ENCODE measurements at places on chromosomes 2 and 18.

- H3K4me3 ChIP-seq: no peak overlapping the region
- H3K4me1 ChIP-seq: no peaks in the 10 kb centered on the region
- no peak overlapping the region for H3K27ac ChIP-seq
- no peaks in the 10 kb centered on the region for H3K36me3 ChIP-seq
- DNase-seq: no peak
These were observed 59.8 kb downstream of the DSEL start for GRCh38 chr18:67456711-67457110.

DNA sequence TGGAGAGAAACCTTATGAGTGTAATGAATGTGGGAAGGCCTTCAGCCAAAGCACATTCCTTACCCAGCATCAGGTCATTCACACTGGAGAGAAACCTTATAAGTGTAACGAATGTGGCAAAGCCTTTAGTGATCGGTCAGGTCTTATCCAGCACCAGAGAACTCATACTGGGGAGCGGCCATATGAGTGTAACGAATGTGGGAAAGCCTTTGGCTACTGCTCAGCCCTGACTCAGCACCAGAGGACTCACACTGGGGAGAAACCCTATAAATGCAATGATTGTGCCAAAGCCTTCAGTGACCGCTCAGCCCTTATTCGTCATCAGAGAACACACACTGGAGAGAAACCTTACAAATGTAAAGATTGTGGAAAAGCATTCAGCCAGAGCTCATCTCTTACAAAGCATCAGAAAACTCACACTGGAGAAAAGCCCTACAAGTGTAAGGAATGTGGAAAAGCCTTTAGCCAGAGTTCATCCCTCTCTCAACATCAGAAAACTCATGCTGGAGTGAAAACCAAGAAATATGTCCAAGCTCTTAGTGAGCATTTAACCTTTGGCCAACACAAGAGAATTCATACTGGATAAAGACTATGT, 7.8 kb downstream of the ZNF892 start:
- peaks cover 89% of the 10 kb centered on the region for H3K36me3 ChIP-seq
- H3K27me3 ChIP-seq: peaks cover 2% of the 10 kb centered on the region
- H3K27ac ChIP-seq: no peak overlapping the region
- no peak overlapping the region for H3K4me3 ChIP-seq

DNA sequence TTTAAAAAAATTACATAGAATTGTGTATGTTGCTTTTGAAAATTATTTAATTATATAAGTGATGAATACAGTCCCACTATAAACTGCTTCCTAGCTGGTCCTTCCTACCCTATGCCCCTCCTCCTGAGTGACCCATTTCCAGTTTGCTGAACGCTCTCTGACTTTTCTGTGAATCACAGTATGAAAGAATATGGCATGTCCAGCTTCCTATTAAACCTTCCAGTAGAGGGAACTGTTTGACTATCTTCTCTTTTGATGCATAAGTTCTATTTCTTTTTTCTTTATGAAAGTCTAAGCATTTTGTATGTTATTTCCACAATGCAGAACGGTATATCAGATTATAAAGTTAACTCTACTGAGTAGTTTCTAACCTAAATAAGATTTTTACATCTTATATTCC, 41.3 kb downstream of the PSMG2 start:
- H3K4me1 ChIP-seq: no peaks in the 10 kb centered on the region
- no peaks in the 10 kb centered on the region for H3K27me3 ChIP-seq
- H3K36me3 ChIP-seq: no peaks in the 10 kb centered on the region
- no peak overlapping the region for H3K4me3 ChIP-seq
- H3K27ac ChIP-seq: no peak overlapping the region

- peaks cover 14% of the 10 kb centered on the region for H3K4me1 ChIP-seq
- no peaks in the 10 kb centered on the region for H3K36me3 ChIP-seq
- no peak overlapping the region for H3K27ac ChIP-seq
- H3K27me3 ChIP-seq: no peaks in the 10 kb centered on the region
These were observed 133.3 kb upstream of the NOSTRIN start for GRCh38 chr2:168669151-168669550.

DNA sequence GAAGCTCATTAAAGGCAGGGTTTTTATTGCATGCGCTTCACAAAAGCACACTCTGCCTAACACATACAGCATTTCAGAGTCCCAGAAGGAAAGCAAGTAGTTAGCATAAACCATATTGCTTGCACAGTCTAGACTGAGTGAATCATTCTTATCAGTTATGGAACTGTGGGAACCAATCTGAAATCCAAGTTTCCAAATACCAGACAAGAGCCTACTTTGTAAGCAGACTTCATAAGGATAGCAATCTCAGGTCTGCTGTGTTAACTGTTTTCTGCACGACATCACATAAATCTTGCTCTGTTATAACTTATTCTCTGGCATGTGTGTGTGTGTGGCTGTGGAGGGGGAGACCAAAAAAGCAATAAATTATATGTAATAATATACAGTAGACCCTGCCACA, 608.1 kb upstream of the REG3G start:
- H3K4me3 ChIP-seq: no peak overlapping the region
- no peaks in the 10 kb centered on the region for H3K4me1 ChIP-seq
- peaks cover 2% of the 10 kb centered on the region for H3K27me3 ChIP-seq
- H3K36me3 ChIP-seq: no peaks in the 10 kb centered on the region

DNA sequence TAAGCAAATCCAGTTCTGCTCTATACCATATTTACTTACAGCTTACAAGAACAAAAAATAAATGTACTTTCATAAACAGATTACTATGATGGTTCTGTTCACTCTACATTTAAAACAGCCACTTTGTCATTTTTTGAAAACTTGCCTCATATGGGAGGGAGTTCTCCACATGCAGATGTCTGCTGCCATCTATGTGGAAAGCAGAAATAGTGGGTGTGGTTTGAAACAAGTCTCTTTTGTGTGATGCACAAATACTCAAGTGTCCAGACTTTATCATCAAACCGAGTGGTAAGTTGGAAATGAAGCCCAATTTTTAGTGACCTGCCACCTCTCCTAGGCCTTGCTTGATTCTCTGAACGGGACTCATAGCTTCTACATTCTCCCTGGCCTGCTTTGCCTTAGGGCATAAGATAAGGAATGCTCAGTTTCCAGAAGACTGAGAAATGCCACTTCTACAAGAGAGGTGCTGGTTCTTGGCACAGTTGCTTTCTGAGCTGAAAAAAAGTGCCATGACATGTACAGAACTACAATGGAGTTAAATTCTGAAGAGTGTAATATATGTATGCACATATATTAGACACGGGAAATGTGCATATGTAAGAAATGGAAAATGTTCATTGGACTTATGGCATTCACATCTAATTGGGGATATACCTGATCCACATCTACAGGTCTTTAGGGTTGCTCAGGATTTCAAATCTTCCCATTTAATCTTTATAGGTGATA, 221.0 kb downstream of the SLC8A1 start:
- H3K4me3 ChIP-seq: no peak overlapping the region
- no peak for DNase-seq
- no peak overlapping the region for H3K27ac ChIP-seq

DNA sequence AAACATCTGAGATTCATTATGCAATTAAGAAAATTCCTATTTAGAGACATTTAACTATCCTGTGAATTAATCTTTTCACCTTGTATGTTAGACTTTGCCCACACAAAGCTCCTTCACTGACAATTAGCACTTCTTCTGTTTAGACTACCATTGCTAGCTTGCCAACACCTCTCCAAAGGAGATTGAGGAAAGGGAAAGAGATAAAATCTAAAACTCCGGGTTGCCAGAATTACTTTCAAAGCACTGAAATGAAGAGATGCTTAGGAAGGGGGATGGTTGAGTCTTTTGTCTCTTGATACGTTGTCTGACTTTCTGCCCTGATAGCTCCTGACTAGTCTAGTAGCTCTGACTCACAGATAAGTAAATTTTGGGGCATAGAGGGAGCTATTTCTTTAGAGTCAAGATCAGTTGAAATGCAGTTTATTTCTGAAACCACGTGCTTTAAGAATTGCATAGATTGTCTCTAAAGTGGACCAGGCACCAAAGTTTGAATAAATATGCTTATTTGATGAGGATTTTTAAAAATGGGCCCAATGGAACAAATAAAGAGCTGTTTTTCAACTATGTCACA, 74.1 kb upstream of the DSEL start:
- no peaks in the 10 kb centered on the region for H3K4me1 ChIP-seq
- no peak overlapping the region for H3K4me3 ChIP-seq
- H3K27me3 ChIP-seq: no peaks in the 10 kb centered on the region
- no peak for DNase-seq

DNA sequence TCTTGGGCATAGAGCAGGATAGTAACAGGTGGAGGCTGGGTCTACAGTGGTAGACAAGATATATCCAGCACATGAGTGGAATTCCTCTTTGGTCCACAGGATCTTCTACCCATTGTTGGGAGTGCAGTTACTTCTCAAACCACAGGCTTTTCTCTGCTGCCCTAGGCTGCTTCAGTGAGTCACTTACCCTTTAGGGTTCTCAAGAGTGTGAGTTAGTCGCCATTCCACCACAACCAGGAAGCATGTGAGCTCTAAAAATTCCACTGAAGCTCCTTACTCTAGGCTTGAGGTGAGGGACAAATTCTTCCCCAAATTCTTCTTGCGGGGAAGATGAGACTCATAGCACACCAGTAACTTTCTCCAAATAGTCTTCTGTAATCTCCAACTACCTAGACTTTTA, 189.4 kb downstream of the PLCL1 start:
- H3K36me3 ChIP-seq: no peaks in the 10 kb centered on the region
- no peak for DNase-seq
- no peak overlapping the region for H3K27ac ChIP-seq
- no peak overlapping the region for H3K4me3 ChIP-seq
- H3K27me3 ChIP-seq: peaks cover 4% of the 10 kb centered on the region

DNA sequence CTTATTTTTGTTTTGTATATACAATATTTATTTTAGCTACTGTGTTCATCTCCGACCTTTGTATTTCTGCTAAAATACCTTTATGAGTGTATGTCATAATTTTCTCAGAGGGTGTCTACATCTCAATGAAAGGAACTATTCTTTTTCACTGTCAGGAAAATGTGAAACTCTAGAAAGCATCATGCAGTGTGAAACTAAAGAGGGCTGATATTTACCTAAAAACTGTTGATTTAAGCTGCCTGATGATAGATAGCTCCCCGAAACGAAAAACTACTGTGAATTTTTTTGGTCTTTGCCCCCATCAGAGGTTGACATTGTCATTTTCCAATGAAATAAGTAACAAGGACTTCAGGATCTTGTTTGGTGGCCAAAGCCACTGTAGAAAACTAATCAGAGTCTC, 38.8 kb downstream of the TMEM178A start:
- no peaks in the 10 kb centered on the region for H3K4me1 ChIP-seq
- H3K27me3 ChIP-seq: peaks cover 8% of the 10 kb centered on the region
- H3K4me3 ChIP-seq: no peak overlapping the region
- peaks cover 5% of the 10 kb centered on the region for H3K36me3 ChIP-seq
- no peak for DNase-seq
- no peak overlapping the region for H3K27ac ChIP-seq

DNA sequence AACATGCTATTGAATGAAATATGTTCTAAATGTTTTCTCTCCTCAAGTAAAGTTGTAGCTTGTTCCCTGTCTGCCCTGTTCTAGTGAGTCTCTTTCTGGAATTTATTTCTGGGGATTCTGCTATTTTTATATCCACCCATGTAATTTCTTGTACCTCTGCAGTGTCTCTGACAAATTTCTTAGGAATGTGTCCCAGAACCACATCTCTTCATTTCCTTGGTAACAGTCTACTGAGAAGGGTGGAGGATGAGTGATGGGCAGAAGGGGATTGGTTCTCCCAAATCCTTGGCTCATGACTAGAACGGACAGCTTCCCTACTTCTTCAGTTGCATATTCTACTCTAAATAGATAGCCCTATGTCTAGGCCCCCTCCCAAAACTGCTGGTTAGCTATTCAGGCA, 490.6 kb upstream of the LINC00305 start:
- H3K4me3 ChIP-seq: no peak overlapping the region
- no peaks in the 10 kb centered on the region for H3K4me1 ChIP-seq
- no peaks in the 10 kb centered on the region for H3K27me3 ChIP-seq
- DNase-seq: no peak

GRCh38 chr18:60358516-60358915, 14.1 kb downstream of the MC4R start:
- no peaks in the 10 kb centered on the region for H3K4me1 ChIP-seq
- no peaks in the 10 kb centered on the region for H3K36me3 ChIP-seq
- H3K4me3 ChIP-seq: no peak overlapping the region
- H3K27me3 ChIP-seq: no peaks in the 10 kb centered on the region
- no peak for DNase-seq

DNA sequence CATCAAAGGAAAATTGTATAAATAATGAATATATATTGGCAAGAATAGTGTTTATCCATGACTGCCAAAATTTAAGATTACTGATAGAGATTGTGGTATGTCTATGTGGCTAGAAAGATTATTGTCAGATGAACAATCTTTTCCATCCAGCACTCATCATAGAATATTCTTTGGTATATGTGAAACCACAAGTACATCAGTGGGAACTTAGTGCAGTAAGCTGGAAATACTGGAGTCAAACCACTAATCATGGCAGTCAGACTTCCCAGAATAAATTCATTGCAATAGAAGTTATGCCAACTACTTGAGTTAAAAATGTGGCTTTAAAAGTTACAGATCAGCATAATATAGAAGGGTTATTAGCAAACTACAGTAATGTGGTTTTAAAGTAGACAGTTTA, 310.3 kb downstream of the GULP1 start:
- DNase-seq: no peak
- H3K4me3 ChIP-seq: no peak overlapping the region
- no peaks in the 10 kb centered on the region for H3K27me3 ChIP-seq
- H3K27ac ChIP-seq: no peak overlapping the region
- H3K4me1 ChIP-seq: no peaks in the 10 kb centered on the region

DNA sequence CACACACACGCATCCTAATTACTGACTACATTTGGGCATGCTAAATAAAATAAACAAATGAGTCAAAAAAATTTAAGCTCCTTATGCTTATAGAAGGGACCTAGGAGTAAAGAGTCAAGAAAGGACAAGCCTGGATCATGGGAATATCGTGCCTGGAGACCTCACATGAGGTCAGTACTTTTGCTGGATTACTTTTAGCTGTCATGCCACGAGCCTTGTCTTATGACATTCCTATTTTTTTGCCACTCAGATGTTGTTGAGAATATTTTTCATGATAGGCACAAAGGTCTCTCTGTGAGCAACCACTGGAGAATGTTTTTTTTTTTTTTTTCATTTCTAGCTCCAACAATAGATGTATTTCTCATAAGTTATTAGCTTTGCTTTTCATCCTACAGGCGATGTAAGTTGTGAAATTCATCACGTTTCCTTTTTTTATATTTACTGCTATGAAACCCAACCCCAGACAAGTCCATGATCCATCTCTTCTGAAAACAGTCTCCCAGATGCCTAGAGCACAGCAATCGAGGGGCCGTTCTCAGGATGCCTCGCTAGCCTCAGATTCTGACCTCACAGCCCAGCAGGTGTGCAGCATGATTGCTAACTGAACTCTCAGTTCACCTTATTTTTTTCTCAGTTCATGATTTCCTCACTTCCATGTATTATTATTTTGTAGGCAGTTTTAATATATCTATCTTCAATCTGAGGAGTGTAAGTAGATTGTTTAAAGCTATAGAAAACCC, 464.5 kb downstream of the IRS1 start:
- DNase-seq: no peak
- no peaks in the 10 kb centered on the region for H3K4me1 ChIP-seq
- H3K27ac ChIP-seq: no peak overlapping the region
- no peaks in the 10 kb centered on the region for H3K36me3 ChIP-seq
- H3K4me3 ChIP-seq: no peak overlapping the region

- H3K4me1 ChIP-seq: no peaks in the 10 kb centered on the region
- no peaks in the 10 kb centered on the region for H3K36me3 ChIP-seq
- H3K27ac ChIP-seq: no peak overlapping the region
- DNase-seq: no peak
- H3K27me3 ChIP-seq: no peaks in the 10 kb centered on the region
These were observed 4.6 kb upstream of the UGT1A5 start for GRCh38 chr2:233707940-233708644.

GRCh38 chr18:48996901-48997463, 46.2 kb upstream of the SMAD7 start:
- H3K4me1 ChIP-seq: peaks cover 8% of the 10 kb centered on the region
- peak; percentile 38 for DNase-seq
- no peak overlapping the region for H3K4me3 ChIP-seq
- no peak overlapping the region for H3K27ac ChIP-seq
- peaks cover 4% of the 10 kb centered on the region for H3K27me3 ChIP-seq

Data from immature natural killer cell (primary cell).